Spinal cord (tissue), 10 donors: ENCODE measurements at places on chromosomes 2 and 18. TPM values are rescaled to one million over a fixed set of nuclear protein-coding genes. Genes with fewer than 3 reads are reported as not detected.

DNA sequence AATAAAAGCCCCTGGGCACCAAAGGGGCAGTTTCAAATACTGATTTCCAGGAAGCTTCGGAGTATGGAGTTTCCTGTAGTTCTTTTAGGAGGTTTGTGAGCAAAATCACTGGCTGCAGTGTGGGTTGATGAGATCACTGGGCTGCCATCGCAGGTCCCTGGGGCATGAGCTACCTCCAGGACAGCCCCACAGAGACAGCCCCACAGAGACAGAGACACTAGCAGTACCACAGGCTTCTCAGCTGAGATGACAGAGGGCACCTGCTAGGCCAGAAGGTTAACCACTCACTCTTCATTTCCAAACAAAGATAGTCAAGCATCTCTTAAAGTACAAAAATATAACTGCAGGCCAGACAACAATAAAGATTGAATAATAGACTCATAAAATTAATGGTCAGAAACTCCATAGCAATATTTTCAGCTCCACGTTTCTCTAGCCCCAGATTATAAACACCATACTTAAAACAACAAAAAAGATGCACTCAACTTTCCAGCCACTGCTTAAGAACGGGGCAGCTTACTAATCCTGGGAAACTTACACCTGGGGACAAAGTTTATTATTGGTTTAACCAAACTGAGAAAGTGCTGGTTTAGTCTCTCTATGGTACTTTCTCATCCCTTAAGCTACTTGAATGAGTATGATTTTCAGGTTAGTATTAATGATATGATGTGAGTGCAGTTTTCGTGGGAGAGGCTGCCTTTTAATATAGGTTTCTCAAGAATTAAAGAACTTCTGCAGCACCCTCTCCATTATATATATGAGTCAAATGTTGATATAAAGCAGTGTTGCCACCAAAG lies 11.6 kb downstream of the AFF3 start:
- no peak overlapping the region for H3K27ac ChIP-seq
- H3K27me3 ChIP-seq: no peaks in the 10 kb centered on the region
- DNase-seq: no peak
- H3K4me3 ChIP-seq: no peak overlapping the region
- peaks cover 7% of the 10 kb centered on the region for H3K4me1 ChIP-seq
- H3K36me3 ChIP-seq: no peaks in the 10 kb centered on the region

Gene REG3G
- total RNA-seq: 0.50 TPM

Gene RAX
- 0.22 TPM for total RNA-seq

DNA sequence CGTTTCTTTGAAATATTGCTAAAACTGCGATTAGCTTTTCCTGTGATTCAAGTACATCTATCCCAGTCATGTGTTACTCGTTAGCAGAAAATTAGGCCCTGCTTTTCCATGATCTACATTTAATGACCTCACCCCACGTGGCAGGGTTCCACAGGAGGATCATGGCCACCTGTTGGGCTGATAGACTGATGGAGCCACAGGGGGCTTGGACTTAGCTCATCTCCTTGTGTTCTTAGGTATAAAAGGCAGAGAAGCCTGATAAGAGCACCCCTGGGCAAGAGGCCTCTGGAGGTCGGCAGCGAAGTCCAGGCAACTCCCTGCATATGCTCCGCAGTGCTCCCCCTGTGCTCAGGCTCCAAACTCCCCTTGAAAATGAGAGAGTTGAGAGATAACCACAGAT lies 12.9 kb downstream of the FZD7 start:
- H3K4me1 ChIP-seq: no peaks in the 10 kb centered on the region
- DNase-seq: no peak
- H3K36me3 ChIP-seq: no peaks in the 10 kb centered on the region
- peaks cover 3% of the 10 kb centered on the region for H3K27me3 ChIP-seq

DNA sequence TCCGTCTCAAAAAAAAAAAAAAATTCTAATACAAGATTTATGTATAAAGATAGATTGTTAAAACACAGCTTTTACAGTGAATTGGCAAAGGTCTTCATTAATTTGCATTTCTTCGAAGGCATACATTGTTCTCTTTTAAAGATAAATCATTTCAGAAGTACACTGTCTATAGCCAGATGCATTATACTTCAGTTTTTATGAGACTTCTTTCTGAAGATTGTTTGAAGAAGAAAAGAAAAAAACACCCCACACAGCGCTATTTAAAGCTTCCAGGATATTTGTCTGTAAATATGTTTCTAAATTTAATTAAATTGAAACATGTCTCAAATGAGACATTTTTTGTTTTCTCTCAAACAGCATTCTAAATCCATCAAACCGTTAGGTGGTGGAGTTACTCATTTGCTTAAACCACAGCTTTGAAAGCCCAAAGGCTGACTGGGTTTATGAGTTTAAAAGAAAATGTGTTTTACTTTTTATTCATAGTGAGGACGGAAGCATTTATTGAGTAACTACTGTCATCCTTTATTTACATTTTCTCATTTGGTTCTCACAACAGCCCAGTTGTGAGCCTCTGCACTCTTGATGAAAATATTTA lies 42.4 kb upstream of the C1GALT1C1L start:
- H3K4me3 ChIP-seq: no peak overlapping the region
- no peak for DNase-seq
- H3K27me3 ChIP-seq: peaks cover under 1% of the 10 kb centered on the region
- no peak overlapping the region for H3K27ac ChIP-seq

GRCh38 chr2:106358081-106358480 lies 110.1 kb downstream of the RGPD3 start:
- no peaks in the 10 kb centered on the region for H3K4me1 ChIP-seq
- no peak overlapping the region for H3K27ac ChIP-seq
- H3K27me3 ChIP-seq: no peaks in the 10 kb centered on the region

Gene PLB1
- 10.7 TPM for total RNA-seq

DNA sequence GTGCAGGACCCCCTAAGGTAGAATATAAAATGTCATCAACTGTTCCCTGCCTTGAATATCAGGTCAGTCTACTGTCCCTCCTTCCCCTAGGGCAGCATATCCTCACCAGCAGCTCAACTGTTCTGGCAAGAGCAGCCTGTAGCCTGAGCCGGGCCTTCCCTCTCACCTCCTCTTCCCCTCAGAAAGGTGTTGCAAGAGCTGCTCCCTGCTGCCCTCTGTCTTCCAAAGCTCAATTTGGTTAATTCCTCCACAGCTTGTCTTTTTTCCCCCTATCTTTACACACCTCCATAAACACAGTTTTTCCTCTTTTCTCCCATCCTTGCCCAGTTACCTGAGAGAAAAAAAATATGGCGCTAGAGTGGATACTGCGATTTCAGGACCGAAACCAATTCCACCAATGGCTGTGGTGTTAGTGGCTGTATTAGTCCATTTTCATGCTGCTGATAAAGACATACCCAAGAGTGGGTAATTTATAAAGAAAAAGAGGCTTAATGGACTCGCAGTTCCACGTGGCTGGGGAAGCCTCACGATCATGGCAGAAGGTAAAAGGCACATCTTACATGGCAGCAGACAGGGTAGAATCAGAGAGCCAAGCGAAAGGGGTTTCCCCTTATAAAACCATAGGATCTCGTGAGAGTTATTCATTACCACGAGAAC lies 184.7 kb downstream of the MREG start:
- no peaks in the 10 kb centered on the region for H3K36me3 ChIP-seq
- no peak for DNase-seq
- no peaks in the 10 kb centered on the region for H3K27me3 ChIP-seq
- H3K27ac ChIP-seq: no peak overlapping the region
- H3K4me1 ChIP-seq: no peaks in the 10 kb centered on the region

Gene UGT1A8
- not detected for total RNA-seq

DNA sequence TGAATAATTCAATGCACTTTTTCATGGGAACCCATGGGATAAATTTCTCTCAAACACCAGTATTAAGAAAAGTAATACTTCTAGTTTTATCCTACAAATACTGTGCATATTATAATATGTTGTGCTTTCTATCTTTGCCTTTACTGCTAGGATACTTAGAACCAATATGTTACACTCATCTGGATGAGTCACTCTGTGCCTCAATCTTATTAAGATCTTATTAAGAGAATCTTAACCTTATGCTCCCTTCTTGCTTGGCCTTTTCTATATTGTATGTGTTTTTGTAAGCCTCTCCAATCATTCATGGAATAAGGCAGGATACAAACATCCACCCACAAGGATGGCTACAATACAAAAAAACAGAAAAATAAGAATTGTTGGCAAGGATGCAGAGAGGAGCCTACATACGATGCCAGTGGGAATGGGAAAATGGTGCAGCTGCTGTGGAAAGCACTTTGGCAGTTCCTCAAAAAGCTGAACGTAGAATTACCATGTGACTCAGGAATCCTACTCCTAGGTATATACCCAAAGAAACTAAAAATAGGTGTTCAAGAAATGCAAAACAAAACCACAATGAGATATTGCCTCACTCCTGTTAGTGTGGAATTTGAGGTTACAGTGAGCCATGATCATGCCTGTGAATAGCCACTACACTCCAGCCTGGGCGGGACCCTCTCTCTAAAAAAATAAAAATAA lies 10.7 kb upstream of the TWSG1 start:
- no peaks in the 10 kb centered on the region for H3K4me1 ChIP-seq
- no peak overlapping the region for H3K4me3 ChIP-seq
- H3K27me3 ChIP-seq: no peaks in the 10 kb centered on the region
- H3K27ac ChIP-seq: no peak overlapping the region
- no peaks in the 10 kb centered on the region for H3K36me3 ChIP-seq
- peak; percentile 8 for DNase-seq

- peaks cover 55% of the 10 kb centered on the region for H3K4me1 ChIP-seq
- no peak overlapping the region for H3K4me3 ChIP-seq
- no peaks in the 10 kb centered on the region for H3K27me3 ChIP-seq
- no peak overlapping the region for H3K27ac ChIP-seq
These were observed 16.7 kb downstream of the ARHGEF4 start for GRCh38 chr2:130853391-130853790.

GRCh38 chr2:208254871-208255556 lies at the start of gene IDH1:
IDH1 (minus strand) TSS chr2:208255071; CDS start chr2:208251551, 3,520 bp downstream.
- H3K27me3 ChIP-seq: no peaks in the 10 kb centered on the region
- peak within 1 kb of the TSS; percentile 95 for H3K27ac ChIP-seq
- H3K4me3 ChIP-seq: peak within 1 kb of the TSS; percentile 92
- H3K36me3 ChIP-seq: no peaks in the 10 kb centered on the region

DNA sequence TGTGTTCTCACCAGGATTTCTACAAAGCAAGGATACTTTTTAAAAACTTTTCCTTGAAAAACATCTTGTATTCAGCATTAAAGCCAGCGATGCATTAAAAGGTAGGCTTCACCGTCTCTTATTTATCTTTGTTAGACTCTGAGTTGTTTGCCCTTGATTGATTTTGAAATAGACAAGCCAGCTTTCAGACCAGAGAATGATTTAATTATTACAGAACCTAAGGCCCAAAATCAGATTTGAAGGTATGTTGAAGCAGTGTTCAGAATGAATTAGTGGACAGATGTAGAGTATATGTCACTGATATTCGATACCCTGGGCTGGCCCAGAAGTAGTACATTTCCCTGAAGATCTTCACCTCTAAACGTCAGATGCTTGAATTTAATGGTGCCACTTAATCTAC lies 136.4 kb downstream of the THSD7B start:
- H3K4me1 ChIP-seq: no peaks in the 10 kb centered on the region
- H3K36me3 ChIP-seq: no peaks in the 10 kb centered on the region
- no peak overlapping the region for H3K4me3 ChIP-seq
- H3K27ac ChIP-seq: no peak overlapping the region
- no peaks in the 10 kb centered on the region for H3K27me3 ChIP-seq
